ENCODE measurements at places on chromosomes 6 and 20.
A peak's percentile ranks its signal among the peaks of the same experiment; 100 is the strongest.

DNA sequence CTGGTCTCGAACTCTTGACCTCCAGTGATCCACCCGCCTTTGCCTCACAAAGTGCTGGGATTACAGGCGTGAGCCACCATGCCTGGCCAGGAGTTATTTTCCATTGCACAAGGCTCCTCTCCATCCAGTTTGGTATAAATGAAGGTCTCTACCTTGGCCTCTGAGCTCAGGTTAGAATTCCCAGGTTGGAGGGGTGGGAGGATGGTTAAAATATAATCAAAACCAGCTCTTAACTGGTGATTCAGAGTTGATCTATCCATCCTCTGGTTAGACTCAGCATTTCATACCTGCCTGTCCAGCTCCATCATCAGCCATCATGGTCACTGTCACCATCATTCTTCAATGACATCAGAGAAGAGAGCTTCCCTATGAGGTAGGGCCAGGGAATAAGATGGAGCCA is 2.6 kb upstream of the SLC22A7 start:
- DNase-seq, result no peak

GRCh38 chr20:21936261-21936660 is 230.8 kb downstream of the PAX1 start:
- DNase-seq, result no peak

GRCh38 chr20:32535316-32535952 is 49.7 kb downstream of the NOL4L start:
- DNase-seq, result no peak

DNA sequence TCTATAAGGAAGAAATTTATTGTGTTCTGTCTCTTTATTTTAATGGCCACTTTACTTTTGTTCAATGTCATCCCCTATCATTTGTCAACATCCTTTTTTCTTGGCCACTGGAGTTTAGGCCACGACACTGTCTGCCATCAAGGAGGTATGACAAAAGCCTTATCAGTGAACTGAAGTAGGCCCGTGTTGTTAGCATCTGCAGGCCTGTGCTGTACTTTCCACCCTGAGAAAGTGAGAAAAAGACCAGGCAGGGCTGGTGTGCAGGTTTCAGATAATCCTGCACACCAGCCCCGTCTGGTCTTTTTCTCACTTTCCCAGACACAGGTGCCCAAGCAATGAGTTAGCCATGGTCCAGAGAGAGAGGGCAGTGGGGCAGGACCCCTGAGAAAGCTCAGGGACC is 57.6 kb downstream of the GOPC start:
- no peak for DNase-seq

- DNase-seq, result peak; percentile 0
Measured at GRCh38 chr6:85923013-85923430, 280.3 kb upstream of the SYNCRIP start.

- no peak for DNase-seq
Measured at GRCh38 chr20:41717483-41717882, 99.3 kb upstream of the CHD6 start.

DNA sequence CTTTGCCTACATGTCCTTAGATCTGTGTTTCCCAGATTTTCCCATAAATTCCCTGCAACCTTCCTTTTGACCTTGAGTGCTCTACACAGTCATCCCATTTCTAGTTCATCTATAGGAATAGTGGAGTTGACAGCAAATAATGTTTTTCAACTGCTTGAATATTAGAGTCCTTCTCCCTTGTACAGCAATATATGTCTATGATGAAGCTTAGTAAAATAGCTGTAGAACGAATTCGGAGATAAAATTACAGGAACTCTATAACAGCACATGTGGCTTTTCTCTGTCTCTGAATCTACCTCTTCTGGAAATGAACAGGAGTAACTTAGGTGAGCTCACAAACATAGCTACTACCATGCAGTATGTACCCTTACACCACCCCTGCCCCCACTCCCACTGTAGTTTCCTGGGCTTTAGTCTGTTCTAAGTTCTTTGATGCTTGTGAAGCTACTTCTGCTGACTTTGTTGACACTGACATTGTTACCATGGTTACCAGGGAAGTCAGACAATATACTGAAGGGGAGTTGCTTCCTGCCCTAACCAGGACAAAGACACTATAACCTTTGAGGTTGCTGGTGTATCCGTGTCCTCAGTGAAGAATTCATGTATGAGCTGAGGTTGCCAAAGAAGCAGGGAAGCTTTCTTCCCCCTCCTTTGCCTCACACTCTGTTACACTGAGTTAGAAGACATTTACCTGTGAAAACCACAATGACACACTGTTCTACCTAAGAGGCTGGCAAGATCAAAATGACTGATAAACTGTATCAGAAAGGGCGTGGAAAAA is 35.8 kb upstream of the SHLD1 start:
- DNase-seq, result no peak

DNA sequence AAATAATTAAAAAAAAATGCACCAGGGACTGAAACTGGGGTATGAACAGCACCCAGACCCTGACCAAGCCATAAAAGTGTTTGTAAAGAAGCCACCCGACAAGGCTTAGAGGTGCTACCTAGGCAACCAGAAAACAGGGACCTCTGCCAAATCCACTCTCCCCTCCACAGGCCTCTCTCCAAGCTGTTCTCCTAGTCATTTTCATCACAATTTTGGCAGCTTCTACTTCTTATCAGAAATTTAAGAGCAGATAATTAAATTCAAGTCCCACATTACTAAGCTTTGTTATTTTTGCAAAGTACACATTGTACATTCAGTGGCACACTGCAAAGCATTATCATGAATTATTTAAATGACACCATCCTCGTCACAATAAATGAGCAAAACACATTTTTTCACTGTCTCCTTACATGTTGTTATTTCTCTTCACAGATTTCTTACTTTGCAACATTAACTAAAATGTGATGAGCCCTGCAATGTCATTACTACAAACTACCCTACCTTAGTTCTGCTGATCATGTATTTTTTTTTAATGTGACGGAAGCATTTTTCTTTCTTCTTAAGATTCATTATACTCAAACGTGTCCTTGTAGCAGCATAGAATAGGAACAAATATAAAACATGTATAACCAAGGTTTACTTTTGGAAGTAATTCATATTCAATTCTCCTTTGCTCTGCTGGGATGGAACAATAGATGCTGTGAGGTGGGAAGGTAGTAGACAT is 38.1 kb downstream of the ECT2L start:
- no peak for DNase-seq

DNA sequence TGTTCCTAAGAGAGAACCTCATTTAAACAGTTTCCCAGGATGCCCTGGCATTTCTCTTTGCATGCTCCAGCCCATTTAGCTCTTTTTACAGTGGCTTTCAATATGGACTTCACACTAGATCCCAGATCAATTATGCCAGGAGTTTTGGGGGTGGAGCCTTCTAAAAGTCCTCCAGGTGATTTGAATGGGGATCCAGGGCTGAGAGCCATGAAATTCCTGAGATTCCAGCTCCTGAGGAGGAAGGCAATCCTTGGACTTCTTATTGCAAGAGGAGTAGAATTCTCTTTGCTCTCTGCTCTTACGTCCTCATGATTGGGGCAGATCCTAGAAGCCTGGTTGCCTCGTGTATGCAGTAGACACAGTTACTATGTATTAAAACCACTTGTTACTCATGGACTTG is 184.2 kb downstream of the DHX35 start:
- no peak for DNase-seq

- no peak for DNase-seq
Measured at GRCh38 chr6:79833264-79833963, 113.9 kb downstream of the ELOVL4 start.

- DNase-seq, result peak; percentile 42
Measured at GRCh38 chr20:14142171-14142570, 146.9 kb downstream of the MACROD2 start.

DNA sequence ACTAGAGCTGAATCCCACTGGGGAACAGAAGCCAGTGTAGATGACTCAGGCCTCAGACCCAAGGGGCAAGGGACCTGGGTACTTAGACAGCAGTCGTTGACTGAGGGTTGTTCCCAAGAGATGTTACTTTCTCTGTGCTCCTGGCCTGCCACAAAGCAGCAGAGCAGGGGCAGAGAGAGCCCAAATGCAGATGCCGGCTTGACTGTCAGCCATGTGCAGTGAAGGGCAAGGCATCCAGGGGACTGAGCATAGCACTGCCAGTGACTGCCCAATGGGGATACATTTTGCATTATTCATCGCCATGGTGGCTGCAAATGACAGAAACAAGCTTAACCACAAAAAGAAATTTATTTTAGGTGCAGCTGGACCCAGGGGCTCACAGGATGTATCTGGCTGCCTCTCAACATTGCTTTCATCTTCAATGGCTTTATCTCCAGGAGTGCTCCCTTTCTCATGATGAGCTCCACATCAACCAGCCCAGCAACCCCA is 7.6 kb upstream of the TP53RK start:
- no peak for DNase-seq

- DNase-seq, result no peak
Measured at GRCh38 chr6:136365776-136366354, 76.2 kb upstream of the BCLAF1 start.

DNA sequence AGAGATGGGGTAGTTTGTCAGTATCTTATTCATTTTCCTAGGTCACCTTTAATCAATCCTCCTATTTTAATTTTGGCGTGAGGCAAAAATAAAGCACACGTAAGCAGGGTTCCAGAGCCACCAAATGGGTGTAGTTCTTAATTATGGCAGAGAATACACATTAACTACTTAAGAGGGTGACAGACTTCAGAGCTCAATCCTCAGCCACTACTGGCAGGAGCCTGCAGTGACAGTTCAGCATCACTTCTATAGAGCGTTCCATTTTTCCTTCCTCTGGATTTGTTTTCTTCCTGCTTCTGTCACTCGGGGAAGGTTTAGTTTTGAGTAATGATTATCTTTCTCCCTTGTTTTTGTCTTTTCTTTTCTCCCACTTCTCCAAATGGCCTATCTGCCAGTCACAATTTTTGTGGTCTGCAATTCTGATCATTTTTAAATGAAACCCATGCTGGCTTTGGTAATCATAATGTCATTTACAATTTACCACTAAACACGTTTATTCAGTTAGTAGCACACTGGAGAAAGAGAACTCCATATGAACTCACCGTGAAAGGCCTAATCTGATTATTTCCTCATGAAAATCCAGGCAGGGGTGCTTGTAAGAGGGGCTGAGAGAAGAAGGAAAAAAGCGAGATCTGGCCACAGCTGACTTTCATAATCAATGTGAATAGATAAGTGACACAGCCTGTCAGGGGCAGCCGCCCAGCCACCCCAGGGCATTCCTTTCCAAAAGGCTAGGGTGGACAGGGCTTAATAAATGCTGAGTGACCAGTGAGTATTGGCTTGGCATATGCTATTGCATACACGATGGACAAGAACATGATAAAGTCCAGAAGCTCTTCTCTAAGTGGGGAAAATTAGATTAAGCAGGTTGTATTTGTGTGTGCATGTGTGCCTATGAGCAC is 412.1 kb downstream of the PKHD1 start:
- no peak for DNase-seq

DNA sequence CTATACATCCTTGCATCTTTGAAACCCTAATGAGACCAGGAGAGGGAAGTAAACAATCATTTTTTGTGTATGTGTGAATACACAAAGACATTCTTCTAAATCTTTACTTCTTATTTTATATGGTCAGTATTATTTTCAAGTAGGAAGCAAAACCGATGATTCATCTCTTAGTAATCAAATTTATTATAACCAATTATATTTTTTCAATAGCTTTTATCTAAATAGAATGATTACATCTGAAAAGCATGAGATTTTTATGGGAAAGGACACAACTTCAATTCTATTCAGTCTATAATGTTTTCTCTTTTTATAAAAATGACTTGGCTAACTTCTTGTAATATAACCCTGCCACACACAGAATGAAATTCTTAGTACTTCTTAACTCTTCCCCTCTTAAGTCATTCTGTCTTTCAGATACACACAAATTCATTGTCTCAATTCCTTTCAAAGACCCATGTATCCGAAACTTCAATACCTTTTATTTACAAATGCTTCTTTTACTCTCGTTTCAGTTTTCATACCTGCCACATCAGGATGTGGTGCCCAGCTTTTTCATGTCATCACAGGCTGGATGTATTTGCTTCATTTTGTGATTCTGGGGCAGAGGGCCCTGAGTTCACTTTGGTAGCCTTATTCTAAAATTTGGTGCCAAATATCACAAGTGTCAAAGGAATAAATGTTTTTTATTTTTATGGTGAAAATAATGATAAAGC is 227.0 kb downstream of the PHF3 start:
- DNase-seq, result no peak

- no peak for DNase-seq
Measured at GRCh38 chr6:163565140-163565539, 150.6 kb downstream of the QKI start.

DNA sequence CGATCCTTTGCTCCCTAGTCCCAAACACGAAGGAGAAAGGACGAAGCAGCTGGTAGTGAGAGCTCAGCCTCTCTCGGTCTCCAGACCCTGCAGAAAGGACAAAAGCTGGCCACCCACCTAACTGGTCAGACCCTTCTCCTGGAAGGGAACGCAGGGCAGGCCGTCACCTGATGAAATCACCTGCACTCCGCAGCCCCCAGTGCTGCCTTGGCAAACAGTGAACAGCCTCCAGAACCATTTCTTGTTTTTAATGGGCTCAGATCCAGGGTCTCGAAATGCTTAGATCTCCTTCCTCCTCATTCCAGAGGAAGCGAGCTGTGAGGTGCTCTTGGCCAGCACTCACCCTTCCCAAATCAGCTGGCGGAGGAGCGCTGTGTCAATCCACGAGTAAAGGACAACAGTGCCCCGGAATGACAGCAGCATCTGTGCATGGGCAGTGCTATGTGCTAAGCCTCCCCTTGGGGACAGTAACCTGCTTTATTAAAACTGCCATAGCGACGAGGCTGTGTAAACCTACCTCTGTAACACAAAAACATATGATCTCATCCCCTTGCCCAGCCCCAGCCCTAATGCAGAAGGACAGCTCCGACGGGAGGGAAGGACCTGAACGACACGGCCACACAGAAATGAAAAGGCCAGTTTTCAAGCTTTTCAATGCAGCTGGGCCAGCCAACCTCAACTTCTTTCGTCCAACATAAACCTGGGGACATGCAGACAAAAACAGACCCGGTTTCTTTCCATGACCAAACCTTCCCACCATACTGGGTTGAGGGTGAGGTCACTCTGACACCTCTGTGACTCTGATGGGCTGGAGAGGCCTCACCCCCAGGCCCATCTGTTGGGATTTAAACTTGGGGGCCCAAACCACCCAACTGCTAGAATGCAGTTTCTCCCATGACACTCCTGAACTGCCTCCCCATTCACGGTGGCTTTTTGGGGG is 43.3 kb downstream of the SULF2 start:
- no peak for DNase-seq

GRCh38 chr6:2396846-2397630 is 151.6 kb upstream of the GMDS start:
- DNase-seq, result no peak
